ENCODE measurements at places on chromosomes 16 and 17.
A peak's percentile ranks its signal among the peaks of the same experiment; 100 is the strongest.

- DNase-seq: no peak
Measured at GRCh38 chr17:19737305-19738072, 10.6 kb downstream of the ALDH3A1 start.

DNA sequence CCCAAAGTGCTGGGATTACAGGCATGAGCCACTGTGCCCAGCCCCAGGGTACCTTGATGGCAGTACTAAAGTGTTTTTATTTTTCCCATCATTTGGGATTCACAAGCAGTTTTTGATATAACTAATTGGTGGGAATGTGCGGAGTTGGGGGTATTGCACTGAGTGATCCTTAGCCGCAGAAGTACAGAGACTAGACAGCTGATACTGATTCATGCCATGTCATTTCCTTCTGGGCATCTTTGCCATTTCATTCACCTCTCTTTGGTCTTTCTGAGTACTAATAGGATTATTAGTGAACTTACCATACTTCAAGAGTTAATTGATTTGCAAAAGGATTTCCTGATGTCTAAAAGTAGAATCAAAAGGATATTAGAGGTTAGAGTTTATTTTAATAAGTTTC lies 9.7 kb downstream of the NMT1 start:
- no peak for DNase-seq

GRCh38 chr17:4409659-4410058 lies 24.1 kb upstream of the SPNS3 start:
- no peak for DNase-seq

DNA sequence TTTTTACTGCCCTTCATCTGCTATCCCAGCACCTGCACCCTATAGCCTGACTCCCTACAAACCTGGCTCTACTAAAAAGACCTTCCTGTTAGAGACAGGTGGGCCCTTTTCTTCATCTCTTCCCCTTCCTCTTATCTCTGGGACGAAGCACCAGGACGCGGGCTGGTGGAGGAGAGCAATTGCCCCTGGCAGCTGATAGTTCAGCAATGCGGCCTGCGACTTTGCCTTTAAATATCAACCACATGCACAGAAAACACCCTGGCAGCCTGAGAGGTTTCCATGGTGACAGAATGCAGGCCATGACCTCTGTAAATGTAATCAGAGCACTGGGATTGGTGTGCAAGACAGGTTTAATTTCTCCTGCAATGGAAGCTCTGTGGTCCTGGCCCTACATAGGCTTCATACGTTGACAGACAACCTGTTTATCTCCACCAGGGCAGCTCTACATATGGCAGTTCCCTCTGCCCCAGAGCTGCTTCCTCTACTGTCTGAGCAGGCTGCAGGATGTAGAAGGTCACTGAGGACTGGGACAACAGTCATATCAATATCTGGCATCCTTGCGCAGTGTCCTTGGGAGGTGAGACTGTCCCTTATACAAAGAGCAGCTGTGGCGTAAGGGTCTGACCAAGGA lies 10.0 kb upstream of the SKAP1 start:
- DNase-seq: peak; percentile 50

GRCh38 chr17:42886283-42887176 lies 14.1 kb upstream of the G6PC1 start:
- no peak for DNase-seq

DNA sequence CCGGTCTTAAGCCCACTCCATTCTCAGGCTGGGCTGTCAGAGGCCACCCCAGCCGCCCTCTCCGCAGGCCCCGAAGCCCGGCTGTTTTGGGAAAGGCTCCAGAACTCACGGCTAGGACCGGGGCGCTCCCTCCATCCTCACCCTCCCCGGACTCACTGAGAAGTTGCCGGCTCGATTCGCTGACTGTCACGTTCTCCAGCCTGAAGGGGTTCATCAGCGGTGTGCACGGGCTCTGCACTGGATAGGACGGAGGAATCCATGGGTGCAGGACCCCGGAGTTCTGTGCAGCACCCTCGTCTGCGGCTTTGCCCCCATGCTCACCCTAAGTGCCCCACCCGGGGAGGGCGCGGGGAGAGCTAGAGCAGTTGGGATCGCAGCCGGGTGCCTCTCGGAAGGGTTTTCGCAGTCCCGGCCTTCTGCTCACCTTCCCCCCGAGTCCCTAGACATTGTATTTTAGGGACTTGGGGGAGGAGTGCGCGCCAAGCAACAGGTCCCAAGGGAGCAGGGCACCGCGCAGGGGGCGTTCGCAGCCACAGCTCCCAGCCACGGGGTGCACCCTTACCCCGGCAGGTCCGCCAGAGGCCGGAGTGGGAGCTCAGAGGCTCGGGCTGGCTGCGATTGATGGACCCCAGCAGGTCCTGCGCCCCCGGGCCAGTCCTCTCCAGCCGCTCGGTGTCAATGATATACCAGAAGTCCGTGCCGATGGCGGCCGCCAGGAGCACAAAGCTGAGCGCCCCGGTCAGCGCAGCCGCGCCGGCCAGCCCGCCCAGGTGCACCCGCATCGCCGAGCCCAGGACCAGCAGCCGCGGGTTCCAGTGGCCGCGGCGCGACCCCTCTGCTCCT lies 1.0 kb downstream of the TMEM114 start:
- no peak for DNase-seq

- no peak for DNase-seq
Measured at GRCh38 chr17:55452139-55452790, 30.6 kb upstream of the MMD start.

DNA sequence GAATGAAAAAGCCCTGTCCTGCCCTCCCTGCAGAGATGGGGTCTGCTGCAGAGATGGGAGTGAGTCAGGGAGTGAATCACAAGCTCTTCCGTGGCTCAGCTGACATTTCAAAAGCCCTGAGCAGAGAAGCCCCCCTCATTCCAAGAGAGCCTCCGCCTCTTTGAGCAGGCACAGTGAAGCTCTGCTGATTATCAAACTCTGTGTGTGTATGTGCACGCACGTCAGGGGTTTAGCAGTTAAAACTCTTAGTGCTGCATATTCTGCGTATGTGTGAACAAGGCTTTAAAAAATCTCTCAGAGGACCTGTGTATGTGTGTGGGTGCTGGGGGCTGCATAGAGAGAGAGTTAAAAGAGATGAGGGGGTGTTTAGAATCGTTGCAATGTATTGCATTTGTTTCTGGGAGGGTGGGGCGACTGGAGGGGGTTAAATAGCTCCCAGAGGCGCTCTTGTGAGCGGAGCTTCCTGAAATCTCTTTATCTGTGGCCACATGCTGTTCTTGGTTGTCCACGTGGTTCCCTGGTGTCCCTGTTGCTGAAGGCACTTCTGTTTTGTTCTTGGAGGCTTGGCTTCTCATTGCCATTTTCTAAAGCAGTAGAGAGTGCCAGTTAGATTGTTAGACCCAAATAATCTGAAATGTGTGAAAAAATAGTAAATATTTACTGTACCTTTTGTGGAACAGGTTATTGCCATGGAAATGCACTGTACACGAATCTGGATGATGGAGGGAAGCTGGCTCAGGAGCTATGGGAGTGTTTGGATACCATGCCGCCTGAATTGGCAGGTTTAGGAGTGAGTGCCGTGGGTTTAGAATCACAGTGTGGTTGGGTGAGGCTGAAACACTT lies 116.6 kb downstream of the PRKCB start:
- peak; percentile 15 for DNase-seq

GRCh38 chr16:89199241-89200123 lies 855 bp downstream of the SLC22A31 start:
- DNase-seq: no peak

DNA sequence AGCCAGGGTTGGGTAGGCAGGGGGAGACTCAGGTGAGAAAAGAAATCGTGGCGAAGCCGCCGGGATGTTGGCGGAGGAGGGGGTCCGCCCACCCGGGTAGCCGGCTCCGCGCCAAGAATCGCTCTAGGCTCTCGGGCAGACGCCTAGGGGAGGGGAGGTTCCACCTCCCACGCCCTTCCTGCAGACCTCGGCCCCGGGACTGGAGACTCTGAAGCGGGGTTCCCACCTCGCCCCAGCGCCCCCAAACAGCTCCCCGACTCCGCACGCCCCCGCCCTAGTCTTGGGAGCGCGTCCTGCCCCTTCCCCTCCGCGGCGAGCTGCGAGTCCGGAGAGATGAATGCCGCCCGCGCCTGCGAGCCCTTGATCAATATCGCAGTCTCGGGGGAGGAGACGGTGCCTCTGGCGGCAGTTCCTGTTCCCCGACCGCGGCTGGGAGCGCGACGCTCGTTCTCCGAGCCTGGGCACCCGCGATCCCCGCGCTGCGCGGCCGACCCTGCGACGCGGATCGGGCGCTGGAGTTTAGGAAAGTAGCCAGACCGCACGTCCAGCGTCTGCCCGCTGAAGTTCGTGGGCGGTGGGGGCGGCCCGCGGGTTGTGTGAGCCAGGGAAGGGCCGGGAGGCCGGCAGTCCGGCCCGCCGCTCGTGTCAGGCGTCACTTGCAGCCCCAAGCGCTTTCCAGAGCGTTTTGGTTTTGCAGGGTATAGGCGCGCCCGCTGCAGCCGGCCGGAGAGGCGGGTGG lies 790 bp downstream of the CRHR1 start:
- DNase-seq: peak; percentile 7

- DNase-seq: no peak
Measured at GRCh38 chr17:60989846-60990245, 312.2 kb downstream of the BCAS3 start.

DNA sequence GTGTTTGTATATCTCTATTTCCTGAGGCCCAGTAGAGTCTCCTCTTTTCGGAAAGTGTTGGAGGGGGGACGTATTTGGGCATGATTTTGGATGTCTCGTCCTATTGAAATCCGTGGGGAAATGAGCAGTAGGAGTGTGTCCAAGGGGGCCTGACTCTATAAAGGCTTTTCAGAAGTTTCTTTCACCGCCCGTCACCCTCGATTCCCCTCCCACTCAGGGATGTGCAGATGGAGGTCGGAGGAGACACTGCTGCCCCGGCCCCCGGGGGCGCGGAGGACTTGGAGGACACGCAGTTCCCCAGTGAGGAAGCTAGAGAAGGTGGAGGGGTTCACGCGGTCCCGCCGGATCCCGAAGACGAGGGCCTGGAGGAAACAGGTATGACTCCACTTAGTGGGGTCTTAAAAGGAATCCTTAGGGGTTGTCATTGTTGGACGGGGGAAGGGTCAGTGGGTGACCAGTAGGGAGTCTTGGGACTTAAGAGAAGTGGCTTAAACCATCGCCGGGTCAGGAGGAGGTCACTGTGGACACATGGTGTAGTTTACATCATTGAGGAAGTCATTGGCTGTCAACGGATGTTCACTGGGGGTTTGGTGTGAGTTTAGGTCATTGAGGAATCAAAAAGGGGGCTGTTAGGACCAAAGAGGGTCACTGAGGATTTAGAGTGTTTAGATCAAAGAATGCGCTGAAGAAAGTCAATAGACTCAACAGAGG lies 424 bp downstream of the MON1B start:
- peak; percentile 26 for DNase-seq

DNA sequence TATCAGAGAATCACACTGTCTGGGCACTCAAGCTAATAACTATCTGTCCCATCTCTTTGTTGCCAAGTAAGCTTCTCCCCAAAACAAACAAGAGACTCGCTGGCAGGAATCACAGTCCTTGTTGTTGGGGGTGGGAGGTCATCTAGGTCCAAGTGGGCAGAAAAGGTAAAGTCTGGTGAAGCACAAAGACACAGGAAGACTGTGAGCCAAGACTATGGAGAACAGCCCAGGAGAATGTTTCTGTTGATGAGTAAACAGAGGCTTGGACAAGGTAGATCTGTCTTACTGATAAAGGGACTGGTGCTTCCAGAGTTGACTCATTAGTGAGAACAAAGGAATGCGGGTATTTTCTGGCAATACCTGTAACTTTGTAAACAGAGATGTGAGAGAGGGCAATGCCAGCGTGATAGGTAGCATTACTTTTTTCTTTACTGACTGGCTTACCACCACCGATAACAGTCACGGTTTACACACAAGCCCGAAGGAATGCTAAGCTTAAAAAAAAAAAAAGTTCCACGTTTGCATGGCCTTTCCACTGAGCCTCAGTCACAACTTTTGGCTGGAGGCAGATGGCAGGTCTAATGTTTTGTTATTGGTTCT lies 11.5 kb upstream of the MMD start:
- no peak for DNase-seq

- DNase-seq: no peak
Measured at GRCh38 chr17:28119560-28119959, 77.1 kb downstream of the NLK start.

GRCh38 chr16:56984639-56985038 lies 4.7 kb upstream of the NLRC5 start:
- no peak for DNase-seq

DNA sequence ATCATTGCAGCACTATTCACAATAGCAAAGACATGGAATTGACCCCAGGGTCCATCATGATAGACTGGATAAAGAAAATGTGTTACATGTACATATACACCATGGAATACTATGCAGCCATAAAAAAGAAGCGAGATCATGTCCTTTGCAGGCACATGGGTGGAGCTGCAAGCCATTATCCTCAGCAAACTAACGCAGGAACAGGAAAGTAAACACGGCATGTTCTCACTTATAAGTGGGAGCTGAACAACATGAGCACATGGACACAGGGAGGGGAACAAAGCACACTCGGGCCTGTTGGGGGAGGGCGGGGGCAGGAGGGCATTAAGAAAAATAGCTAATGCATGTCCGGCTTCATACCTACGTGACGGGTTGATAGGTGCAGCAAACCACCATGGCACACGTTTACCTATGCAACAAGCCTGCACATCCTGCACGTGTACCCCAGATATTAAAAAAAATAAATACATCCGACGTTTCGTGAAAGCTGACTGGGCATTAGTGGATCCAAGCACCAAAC lies 28.9 kb downstream of the ZNF778 start:
- no peak for DNase-seq

DNA sequence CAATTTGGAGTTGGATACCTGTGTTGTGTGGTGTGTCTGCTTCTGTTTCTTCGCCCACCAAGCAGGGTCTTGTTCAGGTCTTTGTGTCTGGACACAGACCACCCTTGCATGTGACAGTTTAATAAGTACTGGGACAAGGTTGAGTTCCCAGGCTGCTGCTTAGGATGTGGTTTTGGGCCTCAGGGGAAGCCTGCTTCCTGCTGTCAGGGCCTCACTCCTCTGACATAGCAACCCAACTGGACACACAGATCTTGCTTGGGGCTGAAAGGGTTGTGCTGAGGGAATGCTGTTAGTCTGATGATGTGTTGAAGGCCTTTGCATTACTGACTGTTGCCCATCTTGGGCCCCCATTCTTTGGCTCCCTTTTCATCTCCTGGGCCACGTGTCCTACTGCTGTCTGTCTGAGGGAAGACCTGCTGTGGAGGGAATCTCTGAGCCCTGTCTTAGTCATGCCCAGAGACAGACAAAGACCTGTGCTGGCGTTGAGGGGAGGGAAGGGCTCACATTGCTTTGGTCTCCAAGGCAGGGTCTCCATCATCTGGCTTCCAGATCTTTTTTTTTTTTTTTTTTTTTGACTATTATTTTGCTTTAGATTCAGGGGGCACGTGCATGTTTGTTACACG lies 4.7 kb upstream of the TGFB1I1 start:
- DNase-seq: no peak

DNA sequence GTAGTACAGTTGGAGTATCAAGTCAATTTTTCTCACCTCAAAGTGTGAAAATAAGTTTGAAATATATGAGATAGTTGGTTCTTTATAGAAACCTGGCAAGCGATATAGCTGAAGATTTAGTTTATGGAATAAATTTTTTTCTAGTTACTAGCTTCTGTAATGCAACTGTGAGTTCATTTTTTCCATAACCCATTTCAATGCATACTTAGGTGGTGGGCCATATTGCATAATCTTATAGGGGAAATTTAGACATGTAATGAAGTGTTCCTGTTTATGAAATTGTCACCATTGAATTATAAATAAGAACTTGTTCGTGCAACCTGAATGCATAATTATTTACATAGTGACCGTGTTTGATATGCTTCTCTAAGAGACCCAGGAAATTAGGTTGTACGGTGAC lies 9.0 kb downstream of the MOSMO start:
- DNase-seq: no peak

GRCh38 chr17:45409659-45410076 lies 23.0 kb downstream of the ARHGAP27 start:
- DNase-seq: no peak
